ENCODE measurements at places on chromosomes 6 and 20. TPM values are rescaled to one million over a fixed set of nuclear protein-coding genes. Genes with fewer than 3 reads are reported as not detected.

Gene TLDC2
- not detected for total RNA-seq

DNA sequence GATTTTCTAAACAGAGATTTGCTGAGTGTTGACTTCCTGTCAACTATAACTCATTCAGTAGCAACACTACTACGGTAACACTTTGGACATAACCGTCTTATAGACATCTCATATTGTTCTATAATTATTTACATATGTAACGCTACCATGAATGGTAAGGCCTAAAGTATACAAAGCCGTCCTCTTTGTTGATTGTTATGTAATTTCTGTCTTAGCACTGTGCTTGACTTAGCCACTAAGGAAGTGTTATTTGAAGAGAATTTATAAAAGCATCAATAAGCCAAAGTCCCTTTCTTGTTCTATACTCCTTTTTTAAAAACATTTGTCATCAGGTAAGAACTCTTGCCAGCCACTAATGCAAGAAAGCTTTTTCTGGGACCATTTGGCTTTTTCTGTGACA is 240.6 kb downstream of the MEI4 start:
- DNase-seq = no peak

Gene TBC1D22B
- 9.3 TPM for total RNA-seq

Gene SLC2A10
- 4.2 TPM for total RNA-seq

- DNase-seq = peak; percentile 14
Measured at GRCh38 chr6:142728364-142728763, 216.6 kb downstream of the HIVEP2 start.

DNA sequence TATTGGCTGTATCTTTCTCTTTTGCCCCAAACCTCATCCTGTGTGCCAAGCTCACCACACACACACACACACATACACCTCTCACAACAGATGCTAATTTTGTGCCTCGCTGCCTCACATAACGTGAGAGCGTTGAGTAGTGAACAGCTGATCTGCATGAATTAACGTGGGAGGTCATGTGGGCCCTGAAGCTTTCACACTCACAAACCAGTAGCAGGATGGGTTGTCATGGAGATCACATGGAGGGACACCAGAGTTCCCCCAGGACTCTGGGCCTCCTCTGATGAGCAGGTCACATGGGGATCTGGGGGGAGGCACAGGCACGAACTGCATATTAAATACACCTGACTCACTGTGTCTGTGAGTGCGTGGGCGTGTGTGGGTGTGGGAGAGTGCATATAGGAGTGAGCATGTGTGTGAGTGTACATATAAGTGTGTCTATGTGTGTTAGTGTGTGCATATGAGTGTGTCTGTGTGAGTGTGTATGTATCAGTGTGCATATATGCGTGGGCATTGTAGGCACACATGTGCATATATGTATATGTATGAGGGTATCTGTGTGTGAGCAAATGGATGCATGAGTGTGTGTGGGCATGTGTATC is 62.7 kb upstream of the SULF2 start:
- no peak for DNase-seq

- DNase-seq = no peak
Measured at GRCh38 chr20:49964964-49965780, 17.6 kb upstream of the SNAI1 start.

DNA sequence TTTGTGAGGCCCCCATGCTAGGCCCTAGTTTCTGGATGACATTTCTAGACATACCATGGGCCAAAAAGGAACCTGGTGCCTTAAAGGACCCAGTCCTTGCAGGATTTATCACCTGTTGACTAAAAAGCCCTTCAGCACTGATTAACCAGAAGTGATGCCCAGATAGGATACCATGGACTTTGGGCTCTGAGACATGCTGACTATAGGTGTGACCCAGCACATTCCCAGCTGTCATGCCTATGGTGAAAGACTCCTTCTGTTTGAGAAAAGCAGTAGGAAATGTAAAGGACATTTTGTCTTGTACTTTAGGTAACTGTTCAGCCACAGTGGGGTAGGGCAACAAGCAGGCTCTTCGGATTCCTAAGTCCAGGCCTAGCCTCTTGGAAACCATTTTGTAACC is 724.2 kb downstream of the CD109 start:
- no peak for DNase-seq

DNA sequence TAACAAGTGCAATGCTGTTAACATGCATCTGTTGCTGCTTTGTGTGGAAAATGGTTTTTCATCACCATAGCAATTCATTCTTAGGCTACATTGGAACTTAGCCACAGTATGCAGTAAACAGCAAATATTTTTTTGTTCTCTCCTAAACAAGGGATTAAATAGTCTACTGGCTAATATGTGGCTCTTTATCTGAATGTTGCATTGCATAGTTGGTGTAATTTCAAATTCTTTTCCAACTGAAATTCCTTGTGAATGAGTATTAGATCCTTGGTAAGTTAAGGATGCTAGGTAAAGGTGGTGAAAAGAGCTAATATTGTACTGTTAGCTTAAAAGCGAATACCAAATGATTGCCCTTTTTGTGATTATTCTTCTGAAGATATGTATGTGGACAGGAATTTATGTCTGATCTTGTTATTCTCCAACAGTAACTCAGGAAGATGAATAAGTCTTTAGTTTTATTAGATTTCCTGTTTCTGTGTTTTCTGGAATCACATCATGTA is 958 bp downstream of the MLIP start:
- DNase-seq = peak; percentile 8

Gene PROKR2
- not detected for total RNA-seq

- peak; percentile 83 for DNase-seq
Measured at GRCh38 chr6:151004383-151005024, 139.0 kb downstream of the MTHFD1L start.

Gene COL11A2
- 0.17 TPM for total RNA-seq

GRCh38 chr6:81749707-81750106 is 2.8 kb downstream of the TENT5A start:
- DNase-seq = no peak

- DNase-seq = peak; percentile 70
Measured at GRCh38 chr6:36820700-36821580, 18.3 kb downstream of the CPNE5 start.

- no peak for DNase-seq
Measured at GRCh38 chr6:5860849-5861248, 145.9 kb downstream of the NRN1 start.

Gene COL10A1
- total RNA-seq = not detected

GRCh38 chr6:85360794-85361642 is 88.9 kb upstream of the NT5E start:
- DNase-seq = peak; percentile 93

DNA sequence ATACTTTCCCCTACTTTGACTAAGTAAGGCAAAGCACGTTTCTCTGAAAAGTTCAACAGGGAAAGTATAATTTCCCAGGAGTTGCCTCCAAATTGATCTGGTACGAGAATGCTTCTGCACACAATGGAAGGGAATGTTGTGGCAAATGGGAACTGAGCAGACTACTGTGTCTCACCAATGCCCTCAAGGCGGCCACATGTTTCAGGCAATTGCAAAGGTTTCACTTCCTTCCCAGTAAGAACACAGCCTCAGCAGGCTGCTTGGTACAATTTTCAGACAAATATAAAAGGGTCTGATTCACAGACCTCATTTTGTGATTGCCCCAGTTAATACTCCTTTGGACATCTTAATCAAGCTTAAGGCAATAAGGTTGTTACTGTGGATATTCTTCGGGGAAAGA is 71.2 kb downstream of the KIAA0319 start:
- peak; percentile 34 for DNase-seq

DNA sequence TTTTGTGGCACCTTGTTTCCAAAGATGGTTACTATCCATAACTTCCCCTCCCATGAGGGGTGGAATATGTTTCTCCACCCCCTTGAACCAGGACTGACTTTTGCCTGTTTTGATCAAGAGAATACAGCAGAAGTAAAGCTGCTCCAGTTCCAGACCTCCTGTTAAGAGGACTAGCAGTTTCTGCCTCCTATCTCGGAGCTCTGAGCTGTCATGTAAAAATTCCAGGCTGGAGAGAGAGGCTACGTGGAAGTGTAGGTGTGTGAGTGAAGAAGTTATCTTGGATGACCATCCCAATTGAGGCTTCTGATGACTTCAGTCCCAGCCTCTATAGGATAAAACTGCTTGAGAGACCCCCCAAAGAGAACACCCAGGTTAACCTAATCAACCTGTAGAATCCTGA is 511.7 kb upstream of the IMPG1 start:
- DNase-seq = no peak

Gene ADAM33
- total RNA-seq = not detected

GRCh38 chr6:160962835-160963623 is 28.5 kb upstream of the MAP3K4 start:
- no peak for DNase-seq
